ENCODE measurements at places on chromosomes 3 and 15. TPM values are rescaled to one million over a fixed set of nuclear protein-coding genes. Genes with fewer than 3 reads are reported as not detected.

Gene GAP43
- 5.0 TPM for total RNA-seq

DNA sequence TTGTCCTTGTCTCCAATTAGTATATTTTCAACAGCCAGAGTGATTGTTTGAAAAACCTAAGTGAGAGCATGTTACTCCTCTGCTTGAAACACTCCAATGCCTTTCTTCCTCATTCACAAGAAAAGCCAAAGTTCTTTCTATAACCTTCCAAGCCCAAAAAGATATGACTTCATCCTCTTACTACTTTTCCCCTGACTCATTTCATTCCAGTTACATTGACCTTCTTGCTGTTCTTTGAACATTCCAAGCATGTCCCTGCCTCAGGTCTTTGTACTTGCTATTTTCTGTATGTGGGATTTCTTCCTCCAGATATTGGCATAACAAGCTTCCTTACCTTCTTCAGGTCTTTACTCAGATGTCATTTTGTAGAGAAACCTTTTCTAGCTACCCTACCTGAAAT is 28.3 kb downstream of the EHHADH start:
- no peak for DNase-seq

- DNase-seq, result no peak
These were observed 325.8 kb upstream of the IGF1R start for GRCh38 chr15:98322581-98322980.

DNA sequence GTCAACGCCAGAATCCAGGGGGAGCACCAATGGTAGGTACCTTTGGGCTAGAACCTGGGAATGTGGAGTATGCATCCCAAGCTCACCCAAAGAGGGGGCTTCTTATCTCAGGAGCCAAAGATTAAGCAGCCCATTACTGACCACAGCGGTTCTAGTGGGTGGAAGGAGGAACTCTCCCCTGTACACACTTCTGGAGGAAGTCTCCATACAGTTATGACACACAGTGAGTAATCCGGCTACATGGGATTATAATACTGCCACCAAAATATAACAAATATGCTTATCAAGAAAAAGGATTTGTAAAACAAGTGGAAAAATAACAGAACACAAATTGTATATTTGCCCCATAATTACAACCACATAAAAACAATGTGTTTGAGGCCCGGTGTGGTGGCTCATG is 8.4 kb downstream of the MYO1E start:
- no peak for DNase-seq

Measured in neural progenitor cell (in vitro differentiated cells).